ENCODE measurements at places on chromosomes 13 and 19.
A peak's percentile ranks its signal among the peaks of the same experiment; 100 is the strongest.

DNA sequence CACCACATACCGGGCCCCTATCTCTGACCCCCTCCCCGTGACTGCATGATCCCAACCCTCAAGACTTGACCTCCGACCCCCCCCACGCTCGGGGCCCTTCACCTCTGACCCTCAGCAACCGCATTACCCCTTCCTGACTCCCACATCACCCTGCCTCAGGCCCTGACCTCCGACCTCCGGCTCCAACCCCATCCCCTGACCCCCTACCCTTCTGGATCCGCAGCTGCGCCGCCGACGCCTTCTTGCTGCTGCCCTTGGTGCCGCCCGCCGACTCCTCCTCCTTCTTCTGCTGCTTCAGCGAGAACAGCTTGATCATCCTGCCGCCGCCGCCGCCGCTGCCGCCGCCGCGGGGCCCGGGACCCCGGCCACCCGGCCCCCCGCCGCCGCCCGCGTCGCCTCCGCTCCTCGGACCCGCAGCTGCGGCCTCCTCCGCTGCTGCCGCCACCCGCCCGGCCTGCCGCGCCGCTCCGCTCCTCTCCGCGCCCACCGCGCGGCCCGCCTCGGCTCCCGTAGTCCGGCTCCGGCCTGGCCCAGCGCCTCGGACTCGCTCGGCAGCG, at the start of gene UBE2M:
Gene UBE2M (minus strand): TSS at position 546 of the 557 bp plus-strand sequence. CDS start 230 bp downstream, at position 316.
- peak; percentile 89 for DNase-seq

GRCh38 chr13:65857942-65858565, 1372.1 kb downstream of the PCDH9 start:
- DNase-seq: no peak

- DNase-seq: no peak
Observed at GRCh38 chr13:46861959-46862358, 34.9 kb downstream of the HTR2A start.

DNA sequence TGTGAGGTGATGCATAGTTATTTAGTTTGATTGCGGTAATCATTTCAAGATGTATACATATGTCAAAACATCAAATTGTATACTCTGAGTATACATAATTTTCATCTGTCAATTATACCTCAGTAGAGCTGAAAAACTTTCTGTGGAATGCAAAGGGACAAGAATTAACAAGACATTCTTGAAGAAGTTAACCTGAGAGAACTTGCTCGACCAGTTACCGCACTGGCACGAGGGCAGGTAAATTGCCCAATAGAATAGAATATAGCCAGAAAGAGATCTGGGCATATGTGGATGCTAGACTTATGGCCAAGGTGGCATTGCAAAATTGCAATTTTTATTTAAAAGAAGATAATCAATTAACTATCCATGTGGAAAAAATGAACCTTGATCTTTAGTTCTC, 42.3 kb upstream of the GJB6 start:
- DNase-seq: no peak

GRCh38 chr19:38284422-38284821, 19.6 kb upstream of the C19orf33 start:
- DNase-seq: no peak
